ENCODE measurements at places on chromosomes 5 and 9.

DNA sequence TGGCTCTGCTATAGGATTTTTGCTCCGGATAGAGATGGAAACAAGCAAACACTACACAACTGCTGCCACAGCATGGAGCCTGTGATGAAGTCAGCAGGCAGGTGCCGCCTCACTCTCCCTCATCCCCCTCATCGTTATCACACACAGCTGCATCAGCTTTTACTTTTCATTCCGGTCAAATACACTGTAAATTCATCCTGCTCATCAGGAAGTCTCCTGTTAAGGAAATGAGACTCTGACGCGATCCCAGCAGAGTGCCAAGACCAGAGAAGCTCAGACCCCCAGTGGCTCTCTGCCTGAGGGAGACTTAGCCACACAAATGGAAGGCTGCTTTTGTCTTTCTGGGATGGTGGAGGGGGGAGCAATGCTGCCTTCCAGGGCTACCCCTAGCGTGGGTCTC is 270.2 kb downstream of the ELAVL2 start:
- no peak for DNase-seq

DNA sequence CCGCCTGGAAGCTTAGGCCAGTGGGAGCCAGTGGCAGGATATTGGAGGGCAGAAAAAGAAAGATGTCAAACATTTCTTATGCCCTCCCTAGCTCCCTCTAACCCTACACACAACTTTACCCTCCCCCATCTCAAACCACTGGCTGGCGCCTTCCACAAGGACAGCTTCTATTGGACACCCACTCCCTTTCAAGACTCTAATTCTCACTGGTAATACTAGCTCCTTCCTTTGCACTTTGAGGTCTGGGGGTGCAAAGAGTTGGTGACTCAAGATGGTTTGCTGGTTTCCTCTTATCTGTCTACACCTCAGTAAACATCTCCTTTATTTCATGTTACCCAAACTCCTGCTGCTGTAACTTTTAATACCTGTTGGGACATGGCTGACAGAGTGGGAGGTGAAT is 11.6 kb upstream of the ITGA1 start:
- DNase-seq, result no peak

GRCh38 chr9:100190339-100190738 is 91.3 kb downstream of the INVS start:
- DNase-seq, result no peak

- peak; percentile 36 for DNase-seq
These were observed 7.4 kb downstream of the GALNT10 start for GRCh38 chr5:154197801-154198491.

- no peak for DNase-seq
These were observed 1.6 kb upstream of the MGAT1 start for GRCh38 chr5:180804129-180804618.

GRCh38 chr5:157528036-157528632 is 47.4 kb downstream of the ADAM19 start:
- DNase-seq, result no peak

DNA sequence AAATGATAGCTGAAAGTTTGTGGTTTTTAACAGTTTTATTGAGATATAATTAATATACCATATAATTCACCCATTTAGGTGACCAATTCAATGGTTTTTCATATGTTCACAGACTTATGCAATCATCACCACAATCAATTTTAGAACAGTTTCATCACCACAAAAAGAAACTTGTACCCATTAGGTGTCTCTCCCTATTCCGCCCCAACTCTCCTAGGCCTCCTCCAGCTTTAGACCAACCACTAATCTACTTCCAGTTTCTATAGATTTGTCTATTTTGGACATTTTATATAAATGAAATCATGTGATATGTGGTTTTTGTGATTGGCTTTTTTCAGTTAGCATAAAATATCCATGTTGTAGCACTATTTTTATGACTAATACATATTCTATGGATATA is 38.6 kb downstream of the YTHDC2 start:
- no peak for DNase-seq

DNA sequence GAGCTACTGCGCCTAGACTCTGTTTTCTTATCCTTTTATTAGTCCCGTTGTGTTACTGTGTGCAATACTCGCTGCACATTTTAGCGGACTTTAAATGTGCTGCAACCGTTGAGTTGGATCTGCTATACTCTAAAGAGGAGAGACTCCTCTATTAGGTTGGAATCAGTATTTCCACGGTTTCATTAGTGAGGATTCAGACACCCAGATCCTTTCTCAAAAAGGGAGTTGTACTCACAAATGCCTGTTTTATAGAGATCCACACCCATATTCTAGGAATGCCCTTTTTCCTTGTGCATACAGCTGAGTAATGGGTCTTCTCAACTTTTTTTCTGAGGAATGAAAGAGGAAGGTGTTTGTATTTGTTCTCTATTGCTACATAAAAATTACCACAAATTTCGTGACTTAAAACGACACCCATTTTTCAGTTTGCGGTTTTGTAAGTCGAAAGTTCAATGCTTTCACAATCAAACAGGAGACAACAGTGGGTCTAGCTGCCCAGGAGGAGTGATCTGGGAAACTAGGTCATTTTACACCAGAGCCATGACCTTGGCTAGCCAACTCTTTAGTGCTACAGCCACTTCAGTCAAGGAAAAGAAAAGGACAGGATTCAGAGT is 52.8 kb upstream of the SLC44A1 start:
- no peak for DNase-seq

DNA sequence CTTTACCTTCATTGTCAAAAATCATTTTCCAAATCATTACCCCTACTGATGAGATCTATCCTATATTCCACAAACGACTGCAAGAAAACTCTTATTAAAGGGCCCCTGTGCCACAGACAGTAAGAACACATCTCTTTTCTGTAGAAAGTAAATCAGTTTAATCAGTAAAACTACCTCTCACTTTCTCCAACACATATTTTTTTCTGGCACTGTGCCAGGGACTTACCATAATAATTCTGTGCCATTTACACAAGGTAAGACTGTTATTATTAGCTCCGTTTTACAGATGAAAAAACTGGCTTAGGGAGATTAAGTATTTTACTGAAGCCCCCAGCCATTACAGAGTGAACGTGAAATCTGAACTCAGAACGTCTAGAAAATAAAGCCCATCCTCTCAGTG is 587.0 kb upstream of the COX7C start:
- DNase-seq, result no peak

DNA sequence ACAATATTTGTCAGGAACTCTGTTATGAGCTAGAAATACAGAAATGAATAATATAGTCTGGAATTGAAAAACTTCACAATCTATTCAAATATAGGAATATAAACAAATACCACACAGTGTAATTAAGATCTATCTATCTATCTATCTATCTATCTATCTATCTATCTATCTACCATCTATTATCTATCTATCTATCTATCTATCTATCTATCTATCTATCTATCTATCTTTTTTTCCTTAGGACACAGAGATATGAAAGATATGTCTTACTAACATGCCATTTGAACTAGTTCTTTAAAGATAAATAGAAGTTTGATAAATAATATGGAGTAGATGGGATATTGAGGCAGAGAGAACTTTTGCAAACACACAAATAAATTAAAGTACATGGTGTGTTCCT is 357.8 kb downstream of the PARP8 start:
- DNase-seq, result no peak

DNA sequence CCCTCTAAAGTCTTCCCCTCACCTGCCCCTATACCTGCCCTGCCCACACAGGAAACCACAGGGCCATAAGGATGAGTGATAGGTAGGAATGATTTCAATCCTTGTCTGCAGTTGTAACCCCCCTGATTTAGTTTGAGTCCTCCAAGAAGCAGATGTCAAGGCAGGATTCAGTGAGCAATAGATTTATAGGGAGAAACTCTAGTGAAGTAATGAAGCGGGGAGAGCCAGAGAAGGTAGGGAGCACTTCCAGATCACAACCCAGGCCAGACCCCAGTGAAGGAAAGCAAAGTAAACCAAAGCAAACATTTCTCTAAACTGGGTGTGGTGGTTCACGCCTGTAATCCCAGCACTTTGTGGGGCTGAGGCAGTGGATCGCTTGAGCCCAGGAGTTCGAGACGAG is 22.4 kb downstream of the ENC1 start:
- DNase-seq, result no peak
